ENCODE measurements at places on chromosomes 13 and 19.
A peak's percentile ranks its signal among the peaks of the same experiment; 100 is the strongest.

- no peak for DNase-seq
Observed at GRCh38 chr13:88802886-88803285, 1131.7 kb downstream of the SLITRK5 start.

DNA sequence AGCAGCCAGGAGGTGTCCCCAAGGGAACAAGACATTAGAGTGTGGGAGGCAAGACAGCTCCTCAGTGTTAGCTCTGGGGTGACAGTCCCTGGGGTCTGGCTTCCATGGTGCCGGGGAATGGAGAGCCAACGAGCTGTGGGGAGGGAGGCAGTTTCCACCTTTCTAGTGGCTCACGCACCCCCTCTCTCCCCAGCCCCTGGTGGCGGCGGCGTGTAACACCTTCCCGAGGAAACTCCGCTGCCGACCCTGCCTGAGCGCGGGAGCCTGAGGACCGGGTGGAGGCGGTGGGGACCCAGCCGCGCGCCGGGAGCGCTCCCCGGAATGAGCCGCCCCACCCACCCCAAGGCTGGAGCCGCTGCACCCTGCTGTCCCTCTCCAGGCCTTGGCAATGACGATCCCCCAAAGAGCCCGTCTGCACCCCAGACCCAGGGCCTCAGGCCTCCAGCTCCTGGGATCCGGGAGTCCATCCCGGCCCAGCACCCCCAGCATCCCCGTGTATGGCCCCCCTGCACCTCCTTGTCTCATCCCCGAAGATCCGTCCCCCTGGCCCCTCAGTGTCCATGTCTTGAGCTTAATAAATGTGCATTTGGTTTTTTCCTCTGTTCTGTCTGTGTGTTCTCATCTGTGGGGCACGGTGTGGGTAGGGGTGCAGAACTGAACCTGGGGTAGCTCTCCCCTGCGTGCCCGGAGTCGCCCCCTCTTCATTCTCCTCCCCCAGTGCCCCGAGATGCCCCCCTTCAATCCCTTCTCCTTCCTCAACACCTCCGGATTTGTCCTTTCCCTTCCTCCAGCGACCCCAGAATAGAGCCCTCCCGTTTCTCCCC, 622 bp upstream of the FXYD5 start:
- DNase-seq = no peak

DNA sequence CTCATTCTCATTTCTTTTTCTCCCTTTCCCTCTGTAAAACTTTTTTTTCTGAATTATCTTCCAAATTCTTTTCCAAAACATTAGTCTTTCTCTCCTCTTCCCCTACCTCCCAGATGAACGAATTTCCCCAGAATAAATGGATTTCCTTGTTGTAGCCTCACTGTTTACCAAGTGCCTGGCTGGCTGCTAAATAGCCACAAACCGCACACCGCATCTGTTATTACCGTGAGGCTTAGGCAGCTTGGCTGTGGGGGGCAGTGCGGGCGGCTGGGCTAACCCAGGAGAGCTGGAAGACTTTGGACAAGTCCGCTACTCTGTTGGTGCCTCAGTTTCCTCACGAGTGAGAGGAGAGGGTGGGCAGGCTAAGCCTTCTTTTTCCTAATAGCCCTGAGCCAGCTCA, 10.7 kb downstream of the IL17D start:
- no peak for DNase-seq

DNA sequence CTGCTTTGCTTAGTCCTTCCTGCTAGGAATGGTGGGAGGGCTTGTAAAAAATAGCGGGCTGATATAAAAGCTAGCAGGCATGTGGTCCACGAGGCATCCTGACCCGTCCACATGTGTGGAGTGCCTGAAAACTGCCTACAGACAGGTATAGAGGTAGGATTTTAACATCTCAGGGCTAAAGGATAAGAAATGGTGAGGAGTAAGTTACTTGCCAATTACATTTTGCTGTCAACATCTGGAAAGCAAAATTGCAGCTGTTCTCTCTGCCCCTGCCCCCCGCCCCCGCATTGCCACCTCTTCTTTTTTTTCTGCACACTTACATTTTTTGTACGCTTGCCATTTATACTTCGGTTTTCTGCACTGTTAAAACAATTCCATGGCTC, 21.0 kb downstream of the NFIX start:
- DNase-seq = no peak

- DNase-seq = no peak
Observed at GRCh38 chr19:32877323-32877912, 7.9 kb upstream of the SLC7A9 start.

GRCh38 chr19:48123907-48124651, 13.5 kb upstream of the PLA2G4C start:
- DNase-seq = no peak

DNA sequence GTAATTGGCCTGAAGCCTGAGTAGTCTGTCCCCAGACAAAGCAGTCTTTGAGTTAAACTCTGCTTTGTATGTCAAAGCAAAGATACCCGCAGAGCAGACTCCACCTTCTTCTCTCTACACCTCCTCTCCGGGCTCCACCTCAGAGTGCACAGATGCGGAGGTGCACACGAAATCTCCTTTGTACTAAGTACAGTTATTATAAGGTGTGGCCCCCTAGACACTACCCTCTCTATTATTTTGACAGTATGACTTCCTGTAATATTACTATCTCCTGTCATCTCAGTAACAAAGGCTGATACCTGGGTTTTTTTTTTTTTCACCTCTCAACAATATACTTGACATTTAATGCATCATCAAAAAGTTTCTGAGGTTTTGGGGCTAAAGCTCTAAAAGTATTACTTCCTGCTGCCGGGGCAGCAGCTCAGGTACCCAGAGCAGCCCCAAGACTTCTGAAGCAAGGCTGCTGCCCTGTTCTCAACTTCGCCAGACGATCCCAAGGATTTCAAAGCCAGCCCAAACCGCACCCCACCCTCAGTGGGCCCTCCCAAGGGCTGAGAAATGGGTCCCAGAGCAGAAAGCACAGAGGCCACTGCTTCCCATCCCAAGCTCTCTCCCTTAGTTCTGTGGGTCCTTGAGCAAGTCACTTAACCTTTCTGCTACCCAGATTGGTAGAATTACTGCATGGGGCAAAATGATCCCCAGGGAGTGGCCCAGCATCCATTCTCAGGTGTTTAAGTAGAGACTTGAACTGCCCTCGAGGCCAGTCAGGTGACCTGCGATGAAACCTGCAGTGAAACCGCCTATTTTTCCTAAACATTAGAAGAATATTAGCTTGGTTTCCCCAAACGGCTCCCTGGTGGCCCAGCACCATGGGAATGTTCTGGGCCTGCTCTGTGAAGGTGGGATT, 180.6 kb downstream of the FOXO1 start:
- DNase-seq = no peak

GRCh38 chr13:29753618-29754472, 96.6 kb downstream of the UBL3 start:
- no peak for DNase-seq

DNA sequence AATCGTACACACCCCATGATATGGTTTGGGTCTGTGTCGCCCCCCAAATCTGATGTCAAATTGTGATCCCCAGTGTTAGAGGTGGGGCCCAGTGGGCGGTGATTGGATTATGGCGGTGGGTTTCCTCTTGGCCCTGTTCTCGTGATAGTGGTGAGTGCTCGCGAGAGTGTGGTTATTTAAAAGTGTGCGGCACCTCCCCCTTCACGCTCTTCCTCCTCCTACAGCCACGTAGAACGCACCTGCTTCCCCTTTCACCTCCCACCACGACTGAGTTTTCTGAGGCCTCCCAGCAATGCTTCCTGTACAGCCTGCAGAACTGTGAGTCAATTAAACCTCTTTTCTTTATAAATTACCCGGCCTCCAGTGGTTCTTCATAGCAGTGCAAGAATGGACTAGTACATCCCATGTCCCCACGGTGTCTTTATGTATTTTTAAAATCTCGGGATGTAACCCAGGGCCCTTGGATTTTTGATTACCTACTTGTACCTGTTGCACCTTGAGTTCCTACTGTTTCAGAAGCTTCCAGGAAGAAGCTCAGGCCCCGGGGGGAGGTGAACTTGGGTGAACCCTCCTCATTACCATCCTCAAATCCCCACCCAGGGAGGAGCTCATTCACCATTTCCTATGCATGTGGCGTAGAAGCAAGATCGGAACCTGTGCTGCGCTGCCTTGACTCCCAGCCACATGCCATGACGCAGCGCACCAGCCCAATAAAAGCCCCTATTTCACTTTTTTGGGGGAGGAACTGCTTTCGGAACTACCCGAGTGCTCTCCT, 52.4 kb downstream of the TEX29 start:
- DNase-seq = no peak

- no peak for DNase-seq
Observed at GRCh38 chr19:3094601-3095440, 659 bp downstream of the GNA11 start.

DNA sequence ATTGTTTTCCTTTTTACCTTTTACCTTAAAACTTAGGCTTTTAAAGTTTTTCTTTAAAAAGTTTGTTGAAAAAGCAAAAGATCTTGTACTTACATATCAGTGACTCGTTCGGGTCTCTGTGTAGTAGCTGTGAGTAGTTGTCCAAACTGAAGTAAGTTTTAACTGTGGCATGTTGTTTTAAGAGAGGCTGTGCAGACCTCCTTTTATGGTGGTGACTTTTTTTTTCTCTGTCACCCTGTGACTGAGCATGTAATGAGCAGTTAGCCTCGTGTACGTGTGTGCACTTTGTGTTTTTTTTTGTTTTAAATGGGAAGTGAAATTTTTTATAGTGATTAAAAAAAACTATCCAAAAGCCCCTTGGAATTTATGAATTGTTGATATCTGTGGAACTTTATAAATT, at the start of gene GPR183:
Gene GPR183, minus strand, starts transcription at position 153 of the 400 bp plus-strand sequence. CDS start 11,254 bp downstream, outside the sequence.
- no peak for DNase-seq

DNA sequence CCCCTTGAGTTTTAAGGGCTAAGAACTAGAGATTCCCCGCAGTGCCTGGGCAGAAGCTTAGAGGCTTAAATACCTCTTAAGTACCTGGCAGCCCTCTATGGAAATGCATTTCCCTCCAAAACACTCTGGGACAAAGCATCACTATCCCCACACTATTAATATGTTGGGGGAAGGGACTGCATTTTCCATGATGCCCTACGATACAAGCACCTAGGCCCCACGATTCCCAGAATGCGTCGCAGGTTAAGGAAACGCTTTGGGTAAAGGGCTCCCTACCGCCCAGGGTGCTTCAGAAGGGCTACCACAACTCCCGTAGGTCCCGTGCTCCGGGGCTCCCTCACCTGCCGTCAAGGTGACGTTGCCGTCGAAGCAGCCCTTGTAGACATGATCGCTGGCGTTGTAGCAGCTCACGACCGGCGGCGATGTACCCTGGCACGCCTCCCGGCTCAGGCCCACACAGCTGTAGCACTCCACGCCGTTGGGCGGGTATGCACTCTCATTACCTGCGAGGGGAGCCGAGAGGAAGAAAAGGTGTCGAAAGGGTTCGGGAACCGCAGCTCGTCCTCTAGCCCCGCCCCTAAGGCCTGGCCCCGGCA, 2.5 kb downstream of the LYPD3 start:
- peak; percentile 36 for DNase-seq

- no peak for DNase-seq
Observed at GRCh38 chr13:97883396-97883795, 70.1 kb upstream of the IPO5 start.

DNA sequence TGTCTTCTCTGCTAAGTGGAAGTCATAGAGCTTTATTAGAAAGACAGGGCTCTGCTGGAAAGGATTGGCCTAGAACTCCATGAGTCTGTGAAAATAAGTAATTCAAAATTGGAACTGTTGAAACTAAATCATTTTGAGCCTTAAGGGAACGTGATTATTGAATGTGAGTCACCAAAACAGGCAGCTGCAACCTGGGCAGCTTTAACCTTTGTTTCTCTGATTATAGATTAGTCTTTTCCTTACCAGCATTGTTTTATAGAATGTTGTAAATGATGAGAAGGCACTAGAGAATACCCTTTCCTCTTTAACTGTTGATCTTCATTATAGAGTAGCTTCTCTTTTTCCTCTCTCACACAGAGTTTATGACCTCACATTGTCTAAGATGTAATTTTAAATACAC, 638.8 kb upstream of the SLITRK6 start:
- no peak for DNase-seq

GRCh38 chr19:10752237-10752912, 34.5 kb downstream of the DNM2 start:
- no peak for DNase-seq

DNA sequence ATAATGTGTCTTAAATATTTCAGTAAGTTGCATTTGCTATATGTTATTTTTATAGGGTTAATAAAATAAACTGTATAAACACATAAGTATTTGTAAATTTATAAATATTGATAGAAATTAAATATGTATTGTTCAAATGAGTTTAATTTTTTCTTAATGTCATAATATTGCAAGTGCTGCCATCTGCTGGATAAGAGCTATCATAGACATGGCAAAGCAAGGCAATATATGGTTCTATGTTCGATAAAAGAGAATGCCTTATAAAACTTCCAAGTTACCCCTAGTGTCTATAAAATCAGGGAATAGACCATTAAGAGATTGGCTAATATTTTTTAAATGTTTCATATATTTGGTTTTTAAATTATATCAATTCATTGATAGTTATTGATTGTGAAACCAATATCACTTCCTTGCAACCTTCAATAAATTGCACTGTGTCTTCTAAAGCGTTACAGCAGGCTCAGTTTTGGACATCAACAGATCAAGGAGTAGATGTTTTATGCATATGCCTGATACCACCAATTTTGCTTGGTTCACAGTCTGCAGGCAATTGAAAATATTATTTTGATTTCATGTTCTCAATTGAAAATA, 29.0 kb upstream of the SLITRK6 start:
- no peak for DNase-seq

Data from NCI-H510A (cell line).